ENCODE measurements at places on chromosomes 7 and 10. TPM values are rescaled to one million over a fixed set of nuclear protein-coding genes. Genes with fewer than 3 reads are reported as not detected.

NUDT13 gene
- polyA plus RNA-seq: 3.1 TPM

DNA sequence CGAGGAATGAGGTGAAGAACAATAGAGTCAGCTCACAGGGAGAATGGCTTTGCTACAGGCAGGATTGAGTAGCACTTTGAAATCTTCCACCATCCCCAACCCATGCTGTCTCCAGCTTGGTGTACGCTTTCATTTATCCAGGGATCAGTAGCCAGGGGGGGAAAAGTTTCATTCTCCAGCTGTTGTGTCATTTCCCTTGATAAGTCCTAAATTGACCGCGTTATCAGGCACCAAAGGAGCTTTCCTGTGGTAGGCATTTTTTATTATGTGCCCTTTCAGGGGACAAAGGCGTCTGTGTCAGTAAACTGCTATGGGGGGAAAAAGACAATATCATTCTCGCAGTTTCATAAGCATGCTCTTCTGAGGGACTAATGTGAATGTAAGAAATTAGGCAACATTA, 106.6 kb upstream of the YAE1 start:
- no peaks in the 10 kb centered on the region for H3K36me3 ChIP-seq
- no peaks in the 10 kb centered on the region for H3K4me1 ChIP-seq
- H3K27me3 ChIP-seq: peaks cover 9% of the 10 kb centered on the region

DNA sequence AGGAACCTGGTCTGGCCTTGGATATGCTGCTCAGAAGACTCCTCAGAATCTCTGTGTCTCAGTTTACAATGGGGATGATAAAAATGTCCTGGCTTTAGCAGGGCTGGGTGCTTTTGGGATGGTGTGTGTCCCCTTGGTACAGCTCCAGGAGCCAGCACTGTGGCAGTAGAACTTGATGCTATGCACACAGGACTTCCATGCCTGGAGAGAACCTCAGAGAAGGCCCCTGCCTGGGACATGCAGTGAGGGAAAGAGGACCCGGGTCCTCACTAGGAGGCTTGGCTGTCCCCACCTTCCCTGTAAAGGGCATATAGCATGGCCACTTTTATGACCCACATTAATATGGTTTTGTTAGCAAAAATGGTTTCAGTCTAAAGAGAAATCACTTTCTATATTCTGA, 100.5 kb downstream of the GLRX3 start:
- H3K4me3 ChIP-seq: no peak overlapping the region
- H3K27ac ChIP-seq: no peak overlapping the region
- no peaks in the 10 kb centered on the region for H3K36me3 ChIP-seq
- DNase-seq: no peak
- no peaks in the 10 kb centered on the region for H3K4me1 ChIP-seq

DNA sequence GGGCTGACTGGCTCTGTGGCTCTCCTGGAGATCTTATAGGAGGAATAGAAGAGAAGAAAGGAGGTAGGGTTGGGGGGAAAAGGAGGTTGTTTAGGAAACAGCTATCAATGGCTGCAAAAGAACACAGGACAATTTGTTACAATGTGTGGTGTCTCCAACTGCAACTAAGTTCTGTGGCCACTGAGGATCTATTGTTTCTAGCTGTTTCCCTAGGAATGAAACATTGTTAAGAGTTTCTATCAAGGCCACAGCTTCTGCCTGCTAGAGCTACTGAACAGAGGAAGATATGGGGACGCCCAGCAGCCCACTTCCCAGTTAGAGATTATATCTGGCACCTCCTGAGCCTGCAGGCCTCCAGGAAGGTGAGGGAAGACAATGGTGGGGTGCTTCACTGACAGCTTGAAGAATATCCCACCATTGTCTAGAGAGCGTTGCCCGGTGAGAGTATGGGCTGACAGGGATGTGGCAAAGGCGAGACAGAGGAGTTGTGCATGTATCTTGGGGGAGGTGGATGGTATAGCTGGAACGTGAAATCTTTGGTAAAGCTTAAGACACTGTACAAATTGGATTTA, 4.0 kb downstream of the SCD start:
- H3K4me3 ChIP-seq: no peak overlapping the region
- peaks cover 14% of the 10 kb centered on the region for H3K36me3 ChIP-seq
- DNase-seq: no peak
- H3K27me3 ChIP-seq: no peaks in the 10 kb centered on the region

- no peak overlapping the region for H3K4me3 ChIP-seq
- no peak overlapping the region for H3K27ac ChIP-seq
- no peaks in the 10 kb centered on the region for H3K4me1 ChIP-seq
- no peaks in the 10 kb centered on the region for H3K27me3 ChIP-seq
Observed at GRCh38 chr10:76769582-76769981, 868.0 kb downstream of the KCNMA1 start.

DNA sequence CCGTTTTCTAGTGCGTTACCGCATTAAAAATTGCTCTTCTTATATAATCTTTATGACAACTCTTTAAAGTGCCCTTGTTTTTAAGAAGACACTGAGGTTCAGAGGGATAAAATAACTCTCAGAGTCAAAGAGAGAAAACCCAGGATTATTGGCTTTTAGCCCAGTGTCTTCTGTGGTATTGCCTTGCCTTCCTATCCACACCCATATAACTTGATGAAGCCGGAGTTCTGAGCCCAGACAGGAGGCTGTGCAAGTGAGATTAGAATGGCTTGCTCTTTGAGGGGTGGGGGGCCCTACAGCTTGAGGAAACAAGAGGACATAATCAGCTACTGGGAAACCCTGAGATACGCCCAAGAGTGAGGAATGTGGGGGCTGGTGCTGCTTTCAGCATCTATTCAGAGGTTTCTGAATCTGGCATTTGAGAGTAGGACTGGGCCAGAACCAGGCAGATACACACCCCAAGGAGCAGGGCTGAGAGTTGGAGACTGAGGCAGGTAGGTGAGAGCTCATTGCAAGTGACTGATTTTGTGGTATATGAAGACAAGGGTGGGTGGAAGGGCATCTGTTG, 2.3 kb downstream of the PRXL2A start:
- no peak overlapping the region for H3K4me3 ChIP-seq
- no peaks in the 10 kb centered on the region for H3K36me3 ChIP-seq
- H3K27ac ChIP-seq: no peak overlapping the region
- H3K27me3 ChIP-seq: peaks cover 16% of the 10 kb centered on the region

GRCh38 chr7:2729893-2730716, 42.1 kb downstream of the AMZ1 start:
- no peak overlapping the region for H3K4me3 ChIP-seq
- peak; percentile 66 for DNase-seq
- H3K36me3 ChIP-seq: peaks cover 16% of the 10 kb centered on the region
- no peaks in the 10 kb centered on the region for H3K27me3 ChIP-seq
- H3K4me1 ChIP-seq: peaks cover 18% of the 10 kb centered on the region
- H3K27ac ChIP-seq: peak overlapping the region; percentile 70

DNA sequence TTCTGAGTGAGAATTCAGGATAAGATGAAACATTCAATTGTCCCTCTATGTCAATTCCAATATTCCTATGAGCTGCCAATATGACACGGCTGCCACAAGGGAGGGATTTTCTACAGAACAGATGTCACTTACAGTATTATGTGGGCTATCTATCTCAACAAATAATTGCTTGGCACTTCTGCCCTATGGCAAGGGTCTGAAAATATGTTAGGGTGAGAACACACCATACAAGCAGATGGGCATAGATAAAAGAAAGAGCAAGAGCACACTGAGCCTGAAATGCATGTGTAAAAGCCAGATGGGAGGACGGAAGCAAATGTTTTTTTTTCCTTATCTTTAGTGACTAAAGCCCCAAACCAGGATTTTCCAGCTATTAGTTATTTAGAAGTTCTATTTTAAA, 70.1 kb upstream of the TFEC start:
- no peak overlapping the region for H3K4me3 ChIP-seq
- H3K36me3 ChIP-seq: no peaks in the 10 kb centered on the region
- no peaks in the 10 kb centered on the region for H3K27me3 ChIP-seq
- no peaks in the 10 kb centered on the region for H3K4me1 ChIP-seq

DNA sequence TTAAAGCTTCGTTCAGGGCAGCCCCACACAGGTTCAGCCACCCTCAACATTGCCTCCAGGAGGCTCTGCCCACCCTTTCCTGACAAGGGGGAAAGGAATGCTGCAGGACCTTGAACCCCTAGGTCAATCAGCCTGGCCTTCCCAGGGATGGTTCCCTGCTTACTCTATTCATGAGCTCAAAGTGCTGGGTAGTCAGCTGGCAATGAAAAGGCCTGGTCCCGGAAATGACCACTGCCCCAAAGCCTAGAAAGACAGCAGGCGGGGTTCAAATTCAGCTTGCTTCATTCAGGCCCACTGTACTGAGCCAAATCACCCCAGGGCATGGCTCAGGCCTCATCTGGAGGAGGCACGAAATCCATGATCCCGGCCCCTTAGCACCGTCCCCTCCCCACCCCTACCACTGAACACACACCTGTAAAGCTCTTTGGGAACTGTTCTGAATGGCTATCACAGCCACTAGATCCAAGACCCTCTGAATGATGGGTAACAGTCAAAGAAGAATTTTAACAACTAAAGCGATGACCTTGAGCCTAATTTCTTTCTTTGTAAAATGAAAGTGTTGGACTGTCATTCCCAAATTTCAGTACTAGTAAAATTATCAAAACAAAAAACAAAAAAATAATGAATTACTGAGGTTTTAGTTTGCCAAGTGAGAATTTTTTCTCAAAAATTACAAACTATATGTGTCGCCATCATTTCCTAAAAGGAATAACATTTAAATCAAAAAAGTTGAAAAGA, 1.0 kb downstream of the URGCP start:
- H3K4me3 ChIP-seq: peak overlapping the region; percentile 67
- H3K27me3 ChIP-seq: no peaks in the 10 kb centered on the region
- peak overlapping the region; percentile 89 for H3K27ac ChIP-seq
- no peak for DNase-seq
- no peaks in the 10 kb centered on the region for H3K36me3 ChIP-seq

DNA sequence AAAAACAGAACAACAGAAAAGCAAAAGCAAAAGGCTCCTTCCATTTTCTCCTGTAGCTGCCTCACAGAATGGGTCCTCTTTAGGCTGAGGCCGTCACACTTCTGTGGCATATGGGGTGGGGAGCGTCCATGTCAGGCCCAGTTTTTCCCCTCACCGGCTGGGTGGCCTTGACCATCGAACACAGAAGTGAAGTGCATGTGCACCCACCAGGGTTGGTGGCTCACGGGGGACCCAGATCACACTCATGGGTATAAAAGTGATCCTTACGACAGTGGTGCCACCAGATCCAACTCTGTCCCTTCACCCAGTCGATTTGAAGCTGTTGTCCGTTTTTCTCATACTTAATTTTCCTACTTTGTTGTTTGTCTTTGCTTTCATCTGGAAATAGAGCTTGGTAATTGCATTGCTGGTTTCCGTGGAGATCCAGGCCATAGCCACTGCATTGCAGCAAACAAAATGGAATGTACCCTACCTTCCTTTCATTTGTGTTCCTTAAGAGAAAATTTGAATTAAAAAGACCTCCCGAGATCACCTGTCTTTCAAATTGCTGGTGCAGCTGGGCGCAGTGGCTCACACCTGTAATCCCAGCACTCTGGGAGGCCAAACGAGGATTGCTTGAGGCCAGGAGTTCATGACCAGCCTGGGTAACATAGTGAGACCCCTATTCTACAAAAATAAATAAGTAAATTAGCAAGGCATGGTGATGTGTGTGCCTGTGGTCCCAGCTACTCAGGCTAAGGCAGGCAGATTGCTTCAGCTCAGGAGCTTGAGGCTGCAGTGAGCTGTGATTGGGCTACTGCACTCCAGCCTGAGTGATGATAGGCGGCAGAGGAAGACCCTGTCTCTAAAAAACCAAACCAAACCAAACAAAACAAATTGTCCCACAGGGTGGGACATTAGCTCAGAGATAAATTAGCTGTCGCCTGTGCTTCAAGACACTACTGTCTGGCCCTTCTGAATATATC, 10.7 kb upstream of the GJD4 start:
- no peaks in the 10 kb centered on the region for H3K27me3 ChIP-seq
- no peaks in the 10 kb centered on the region for H3K36me3 ChIP-seq
- no peak for DNase-seq

DNA sequence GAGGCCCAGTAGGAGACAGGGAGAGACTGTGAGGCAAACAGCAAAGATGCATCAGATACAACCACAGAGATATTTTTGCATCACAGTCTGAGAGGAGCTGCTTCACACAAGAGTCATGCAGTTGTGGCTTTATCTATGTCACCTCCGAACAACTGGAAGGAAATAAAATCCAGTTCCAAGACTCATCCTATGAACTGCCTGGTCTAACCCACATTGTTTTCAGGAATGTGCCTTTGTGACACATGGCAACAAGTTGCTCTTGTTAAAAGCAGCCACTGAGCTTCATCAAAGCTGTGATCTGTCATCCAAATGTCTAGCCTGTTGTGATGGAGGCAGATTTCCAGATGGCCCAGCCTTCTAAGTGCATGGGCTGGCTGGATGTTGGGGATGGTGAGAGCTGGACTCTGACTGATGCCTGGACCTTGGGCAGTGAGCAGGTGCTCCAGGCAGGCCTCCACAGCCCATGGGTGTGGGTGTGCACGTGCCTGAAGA, 255.0 kb downstream of the BMPER start:
- H3K36me3 ChIP-seq: no peaks in the 10 kb centered on the region
- no peaks in the 10 kb centered on the region for H3K4me1 ChIP-seq
- no peaks in the 10 kb centered on the region for H3K27me3 ChIP-seq
- no peak for DNase-seq
- H3K4me3 ChIP-seq: no peak overlapping the region
